Astrocyte (in vitro differentiated cells and primary cell): ENCODE measurements at places on chromosomes 12 and 14. TPM values are rescaled to one million over a fixed set of nuclear protein-coding genes. Genes with fewer than 3 reads are reported as not detected.

Gene RNASE7
- total RNA-seq = 0.19 TPM in 1 of 2 replicates, not detected in the other

Gene MFAP5
- 86.4 and 105 TPM in 2 replicates for total RNA-seq

DNA sequence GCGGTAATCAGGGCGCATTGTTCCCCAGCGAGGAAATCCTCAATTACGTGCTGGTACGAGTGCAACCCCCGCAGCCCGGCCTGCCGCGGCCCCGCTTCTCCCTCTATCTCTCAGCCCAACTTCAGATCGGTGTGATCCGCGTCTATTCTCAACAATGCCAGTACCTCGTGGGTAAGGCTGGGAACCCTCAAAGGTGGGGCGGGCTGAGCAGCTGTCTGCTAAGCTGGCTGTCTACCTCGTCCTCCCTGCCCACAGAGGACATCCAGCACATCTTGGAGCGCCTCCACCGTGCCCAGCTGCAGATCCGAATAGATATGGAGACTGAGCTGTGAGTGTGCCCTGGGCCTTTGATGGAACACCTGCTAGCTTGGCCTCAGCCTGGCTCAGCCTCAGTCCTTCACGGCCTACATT, 996 bp downstream of the REC8 start:
- DNase-seq = no peak
- no peaks in the 10 kb centered on the region for H3K27me3 ChIP-seq
- peaks cover 14% of the 10 kb centered on the region for H3K4me1 ChIP-seq
- peak overlapping the region; percentile 50 for H3K4me3 ChIP-seq

- no peak overlapping the region for H3K4me3 ChIP-seq
- no peaks in the 10 kb centered on the region for H3K36me3 ChIP-seq
- no peaks in the 10 kb centered on the region for H3K4me1 ChIP-seq
- DNase-seq = no peak
- no peak overlapping the region for H3K27ac ChIP-seq
These were observed 32.1 kb downstream of the RPH3A start for GRCh38 chr12:112823582-112824149.

DNA sequence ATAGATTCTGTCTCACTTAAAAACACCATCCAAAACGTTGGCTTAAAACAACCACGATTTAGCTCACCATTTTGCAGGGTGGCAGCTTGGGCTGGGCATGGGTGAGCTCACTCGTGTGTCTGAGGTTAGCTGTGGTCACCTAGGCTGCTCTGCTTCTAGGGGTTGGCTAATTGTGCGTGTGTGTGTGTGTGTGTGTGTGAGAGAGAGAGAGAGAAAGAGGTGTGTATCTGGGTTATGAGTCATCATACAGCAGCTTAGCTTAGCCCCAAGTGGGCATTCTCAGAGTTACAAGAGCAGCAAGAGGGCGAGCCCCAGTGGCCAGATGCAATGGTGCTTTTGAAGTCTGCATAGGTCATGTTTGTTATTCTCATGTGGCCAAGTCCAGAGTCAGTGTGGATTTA, 6.0 kb downstream of the FBXW8 start:
- H3K27ac ChIP-seq = no peak overlapping the region
- H3K4me1 ChIP-seq = peaks cover 12% of the 10 kb centered on the region
- H3K27me3 ChIP-seq = no peaks in the 10 kb centered on the region

Gene EGLN3
- 13.3 and 24.5 TPM in 2 replicates for total RNA-seq

Gene PDE6H
- total RNA-seq = not detected in 2 replicates

DNA sequence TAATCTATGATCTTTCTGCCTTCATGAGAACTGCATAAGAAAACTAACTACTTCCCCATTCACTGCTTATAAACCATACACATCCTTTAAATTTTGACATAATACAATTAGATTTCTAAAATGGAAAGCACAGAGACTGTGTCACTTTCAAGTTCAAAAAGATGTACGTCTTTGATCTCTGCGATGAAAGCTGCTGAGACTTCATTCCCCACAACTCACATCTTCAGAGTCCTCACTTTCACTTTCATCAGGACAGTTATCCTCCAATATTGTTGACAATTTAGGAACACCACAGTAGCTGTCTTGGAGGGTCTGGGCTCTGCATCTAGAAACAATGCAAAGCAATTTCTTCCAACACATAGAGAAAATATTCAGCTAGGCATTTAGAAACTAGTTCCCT, 47.9 kb upstream of the KCNC2 start:
- no peak for DNase-seq
- no peaks in the 10 kb centered on the region for H3K4me1 ChIP-seq
- no peak overlapping the region for H3K4me3 ChIP-seq
- H3K27ac ChIP-seq = no peak overlapping the region

DNA sequence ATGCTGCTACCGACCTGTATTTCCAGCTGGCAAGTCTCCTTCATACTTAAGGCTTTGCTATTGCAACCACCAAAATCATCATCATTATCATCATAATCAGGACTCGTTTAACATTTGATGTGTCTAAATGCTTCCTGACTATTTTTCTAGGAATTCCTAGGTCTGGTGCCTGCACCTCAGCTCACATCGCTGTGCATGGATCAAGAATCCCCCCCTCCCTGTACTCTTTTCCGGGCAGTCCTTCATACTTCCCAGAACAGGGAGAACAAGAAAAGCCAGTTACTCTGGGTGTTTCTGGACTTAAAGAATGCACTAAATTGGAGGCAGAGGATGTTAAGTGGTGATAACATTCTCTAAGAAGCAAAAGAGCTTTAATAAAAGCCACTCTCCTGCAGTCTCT, 9.4 kb downstream of the ERP27 start:
- peak; percentile 18 for DNase-seq
- no peaks in the 10 kb centered on the region for H3K36me3 ChIP-seq
- H3K27ac ChIP-seq = no peak overlapping the region
- H3K4me1 ChIP-seq = no peaks in the 10 kb centered on the region

Gene MANSC4
- total RNA-seq = not detected in 2 replicates

DNA sequence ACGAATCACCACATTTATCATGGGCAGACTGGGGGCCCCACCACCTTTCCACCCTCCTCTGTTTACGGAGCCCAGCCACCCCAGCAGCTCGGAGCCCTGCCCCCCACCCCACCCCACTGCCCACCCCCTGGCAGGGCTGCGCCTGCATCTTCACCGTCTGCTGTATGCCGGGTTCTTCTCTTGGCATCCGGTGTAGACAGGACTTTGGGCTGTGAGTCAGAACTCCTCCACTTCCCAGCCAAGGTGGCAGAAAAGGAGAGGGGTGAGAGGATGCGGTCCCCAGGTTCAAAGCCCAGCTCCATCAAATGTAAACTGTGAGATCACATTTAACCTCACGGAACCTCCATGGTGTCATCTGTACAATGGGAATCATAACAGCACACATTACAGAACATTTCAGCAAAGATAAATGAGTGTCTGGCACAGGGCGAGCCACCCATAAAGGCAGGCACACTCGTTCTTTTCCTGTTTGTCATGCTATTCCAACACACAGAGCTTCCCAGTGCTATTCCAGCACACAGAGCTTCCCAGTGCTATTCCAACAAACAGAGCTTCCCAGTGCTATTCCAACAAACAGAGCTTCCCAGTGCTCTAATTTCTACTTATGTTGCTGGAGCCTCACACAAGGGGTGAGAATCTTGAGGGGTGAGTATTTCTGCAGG, 292.7 kb upstream of the RTL1 start:
- no peaks in the 10 kb centered on the region for H3K27me3 ChIP-seq
- H3K4me1 ChIP-seq = no peaks in the 10 kb centered on the region

- DNase-seq = peak; percentile 98
- no peaks in the 10 kb centered on the region for H3K27me3 ChIP-seq
- peak overlapping the region; percentile 98 for H3K27ac ChIP-seq
- H3K4me1 ChIP-seq = peaks cover 33% of the 10 kb centered on the region
- no peaks in the 10 kb centered on the region for H3K36me3 ChIP-seq
These were observed 78.6 kb upstream of the IFNG-AS1 start for GRCh38 chr12:67910360-67911274.

GRCh38 chr14:59334253-59334652, 130.9 kb downstream of the GPR135 start:
- H3K36me3 ChIP-seq = peaks cover 3% of the 10 kb centered on the region
- no peak overlapping the region for H3K4me3 ChIP-seq
- H3K27ac ChIP-seq = peak overlapping the region; percentile 83

DNA sequence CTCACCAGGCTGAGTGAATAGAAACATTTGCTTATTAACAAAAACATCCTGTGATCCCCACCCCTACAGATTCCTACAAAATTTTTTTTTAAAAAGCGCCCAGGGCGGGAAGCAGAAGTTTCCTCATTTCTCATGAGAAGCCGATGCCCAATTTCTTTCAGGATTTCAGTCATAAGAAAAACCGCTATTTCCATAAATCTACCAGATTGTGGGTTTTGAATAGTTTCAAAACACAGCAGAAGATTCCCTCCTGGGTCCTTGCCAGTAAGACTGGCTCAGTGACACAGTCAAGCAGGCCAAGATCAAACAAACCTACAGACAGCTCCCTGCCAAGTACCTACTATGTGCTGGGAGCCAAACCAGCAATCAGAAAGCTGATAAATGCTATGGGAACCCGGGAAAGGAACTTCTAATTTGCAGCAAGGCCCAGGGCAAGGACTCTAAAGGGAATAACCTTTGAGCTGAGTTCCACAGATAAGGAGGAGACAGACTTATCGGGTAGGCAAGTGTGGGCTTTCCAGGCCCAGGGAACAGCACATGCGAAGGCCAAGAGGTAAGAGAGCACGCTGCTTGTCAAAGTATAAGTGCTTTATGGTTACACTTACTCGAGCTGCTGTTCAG, 68.7 kb downstream of the CCDC88C start:
- peaks cover 14% of the 10 kb centered on the region for H3K27me3 ChIP-seq
- no peaks in the 10 kb centered on the region for H3K36me3 ChIP-seq
- H3K4me3 ChIP-seq = no peak overlapping the region

- no peak overlapping the region for H3K27ac ChIP-seq
- no peak for DNase-seq
- H3K4me1 ChIP-seq = peaks cover 13% of the 10 kb centered on the region
- no peaks in the 10 kb centered on the region for H3K36me3 ChIP-seq
- no peaks in the 10 kb centered on the region for H3K27me3 ChIP-seq
These were observed 7.0 kb downstream of the MYL2 start for GRCh38 chr12:110913119-110914056.

Gene RFX4
- 0.07 TPM in 1 of 2 replicates, not detected in the other for total RNA-seq

GRCh38 chr12:81077686-81078441, at the start of gene ACSS3:
TSS of gene ACSS3 (plus strand) at chr12:81078079. CDS start at chr12:81078121, 42 bp downstream.
- H3K4me1 ChIP-seq = peaks cover 7% of the 10 kb centered on the region
- H3K27ac ChIP-seq = no peak within 1 kb of the TSS
- peak within 1 kb of the TSS; percentile 61 for H3K4me3 ChIP-seq
- H3K27me3 ChIP-seq = no peaks in the 10 kb centered on the region
- H3K36me3 ChIP-seq = no peaks in the 10 kb centered on the region

Gene SERPINA6
- total RNA-seq = not detected in 2 replicates

Gene DENND5B
- total RNA-seq = 19.9 and 22.7 TPM in 2 replicates

GRCh38 chr12:132190012-132190755, 45.9 kb downstream of the NOC4L start:
- no peak overlapping the region for H3K27ac ChIP-seq
- peaks cover 6% of the 10 kb centered on the region for H3K27me3 ChIP-seq
- no peaks in the 10 kb centered on the region for H3K36me3 ChIP-seq
- peak overlapping the region; percentile 59 for H3K4me3 ChIP-seq
- no peak for DNase-seq

GRCh38 chr14:56963381-56963780, 153.1 kb upstream of the OTX2 start:
- H3K4me1 ChIP-seq = no peaks in the 10 kb centered on the region
- H3K27ac ChIP-seq = no peak overlapping the region
- no peak for DNase-seq
- H3K27me3 ChIP-seq = no peaks in the 10 kb centered on the region

Gene KRT5
- total RNA-seq = 0.25 TPM in 1 of 2 replicates, not detected in the other

- no peaks in the 10 kb centered on the region for H3K36me3 ChIP-seq
- peaks cover 15% of the 10 kb centered on the region for H3K4me1 ChIP-seq
- H3K27ac ChIP-seq = no peak overlapping the region
These were observed 453.9 kb upstream of the MGAT4C start for GRCh38 chr12:86710109-86710508.

GRCh38 chr12:102376781-102377180, 103.6 kb downstream of the IGF1 start:
- no peak for DNase-seq
- no peak overlapping the region for H3K4me3 ChIP-seq
- H3K4me1 ChIP-seq = no peaks in the 10 kb centered on the region

DNA sequence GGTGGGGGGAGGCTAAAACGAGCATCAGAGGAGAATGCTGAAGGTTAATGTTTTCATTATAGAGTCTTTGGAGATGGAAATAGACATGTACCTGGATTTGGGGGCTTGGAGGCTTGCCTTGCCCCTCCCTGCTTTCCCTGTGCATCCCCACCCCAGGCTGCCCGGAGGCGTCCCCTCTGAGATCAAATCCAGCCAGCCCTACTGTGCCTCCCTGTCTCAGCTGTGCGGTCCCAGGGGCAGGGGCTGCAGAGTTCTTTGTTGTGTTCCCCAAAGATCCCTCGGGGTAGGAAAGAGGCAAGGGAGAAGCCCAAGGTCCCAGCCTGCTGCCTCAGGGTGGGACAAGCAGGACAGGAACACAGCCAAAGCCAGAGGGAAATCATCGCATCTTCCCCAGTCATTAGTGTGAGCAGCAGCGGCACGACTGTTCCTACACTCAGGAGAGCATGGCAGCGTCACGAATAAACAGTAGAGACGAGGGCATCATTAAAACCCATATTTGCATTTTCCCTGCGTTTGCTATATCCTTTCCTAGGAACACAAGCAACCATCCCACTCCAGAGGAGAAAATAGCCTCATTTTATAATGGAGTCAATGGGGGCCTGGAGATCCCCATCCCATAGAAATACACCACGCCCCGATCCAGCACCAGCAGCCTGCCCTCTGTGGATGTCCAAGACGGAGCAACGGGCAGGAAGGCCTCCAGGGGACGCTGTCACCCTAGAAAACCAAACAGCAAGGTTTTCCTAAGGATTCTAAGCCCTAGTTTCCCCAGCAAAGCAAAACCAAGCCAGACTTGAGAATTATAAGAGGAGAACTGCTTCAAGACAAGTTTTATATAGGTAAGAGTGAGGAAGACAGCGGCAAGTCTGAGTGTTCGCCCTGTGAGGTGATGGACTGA, 32.4 kb downstream of the ANO2 start:
- no peak overlapping the region for H3K27ac ChIP-seq
- no peak overlapping the region for H3K4me3 ChIP-seq
- H3K4me1 ChIP-seq = no peaks in the 10 kb centered on the region
- H3K36me3 ChIP-seq = no peaks in the 10 kb centered on the region
- DNase-seq = no peak

- H3K4me3 ChIP-seq = peak overlapping the region; percentile 61
- H3K36me3 ChIP-seq = peaks cover 12% of the 10 kb centered on the region
- peak overlapping the region; percentile 58 for H3K27ac ChIP-seq
- no peak for DNase-seq
- no peaks in the 10 kb centered on the region for H3K4me1 ChIP-seq
These were observed 881 bp upstream of the PUS1 start for GRCh38 chr12:131928080-131928710.

Gene RNASE1
- 4.7 and 5.3 TPM in 2 replicates for total RNA-seq

DNA sequence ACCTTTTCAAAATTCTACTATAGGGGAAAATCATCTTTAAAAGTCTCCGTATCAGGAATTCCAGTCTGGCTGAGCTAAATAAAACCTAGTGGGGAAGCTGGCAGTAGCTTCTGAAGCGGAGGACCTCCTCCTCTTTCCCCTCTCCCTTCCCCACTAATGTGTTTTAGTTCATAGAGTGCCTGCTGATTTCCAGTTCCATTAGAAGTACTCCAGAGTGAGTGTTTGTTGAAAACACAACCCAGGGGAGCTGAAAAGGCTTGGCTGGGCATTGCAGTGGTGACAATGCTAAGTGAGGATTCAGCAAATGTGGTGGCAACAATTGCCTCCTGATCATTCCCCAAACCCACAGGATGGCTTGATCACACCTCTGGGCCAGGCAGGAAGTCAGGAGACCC, 144.2 kb upstream of the FRMD6 start:
- no peaks in the 10 kb centered on the region for H3K36me3 ChIP-seq
- H3K27ac ChIP-seq = no peak overlapping the region
- H3K27me3 ChIP-seq = no peaks in the 10 kb centered on the region
- DNase-seq = no peak
